PC-9 (cell line): ENCODE measurements at places on chromosomes 6 and 20. TPM values are rescaled to one million over a fixed set of nuclear protein-coding genes. Genes with fewer than 3 reads are reported as not detected.

DNA sequence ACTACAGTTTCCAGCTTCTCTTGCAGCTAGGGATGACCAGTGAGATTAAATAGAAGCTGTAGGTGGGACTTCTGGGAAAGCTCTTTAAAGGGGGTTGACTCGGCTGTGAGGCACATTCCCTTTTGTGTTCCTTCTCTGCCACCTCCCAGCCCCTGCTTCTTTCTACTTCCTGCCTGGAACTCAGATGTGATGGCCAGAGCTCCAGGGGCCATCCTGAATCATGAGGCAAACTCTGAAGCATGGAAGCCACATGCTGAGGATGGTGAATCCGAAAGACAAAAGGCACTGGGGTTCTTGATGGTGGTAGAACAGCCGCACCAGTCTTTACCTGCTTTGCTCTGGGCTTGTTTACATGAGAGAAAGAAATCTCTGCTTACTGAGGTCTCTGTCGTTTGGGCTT lies 9.1 kb downstream of the CEBPB start:
- DNase-seq = peak; percentile 19

DNA sequence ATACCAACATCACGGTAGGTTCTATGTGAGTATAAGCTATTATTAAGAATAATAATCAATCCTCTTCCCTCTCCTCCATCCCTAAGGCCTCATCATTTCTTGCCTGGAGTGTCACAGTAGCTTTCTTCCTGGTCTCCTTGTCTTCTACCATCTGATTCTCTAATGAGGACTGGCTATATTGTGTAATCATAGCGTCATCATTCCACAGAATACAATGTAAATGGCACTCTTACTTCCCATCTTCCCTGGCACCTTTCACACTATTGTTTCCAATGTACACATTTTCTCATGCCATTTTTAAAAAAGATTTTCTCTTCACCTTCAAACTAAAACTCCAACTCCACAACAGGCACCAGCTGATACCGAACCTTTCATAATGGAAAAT lies 2.2 kb upstream of the BTN3A2 start:
- DNase-seq = no peak

- peak; percentile 79 for DNase-seq
Measured at GRCh38 chr20:19757487-19758132, 448 bp upstream of the RIN2 start.

- DNase-seq = no peak
Measured at GRCh38 chr6:127423921-127424320, 35.3 kb downstream of the KIAA0408 start.

SLC4A11 gene
- total RNA-seq = 46.1 and 57.8 TPM in 2 replicates

PRDM1 gene
- total RNA-seq = 1.4 and 2.6 TPM in 2 replicates

RBBP8NL gene
- total RNA-seq = 8.7 and 14.0 TPM in 2 replicates

FHL5 gene
- total RNA-seq = not detected in 2 replicates
